ENCODE measurements at places on chromosomes 5 and 9. TPM values are rescaled to one million over a fixed set of nuclear protein-coding genes. Genes with fewer than 3 reads are reported as not detected.

DNA sequence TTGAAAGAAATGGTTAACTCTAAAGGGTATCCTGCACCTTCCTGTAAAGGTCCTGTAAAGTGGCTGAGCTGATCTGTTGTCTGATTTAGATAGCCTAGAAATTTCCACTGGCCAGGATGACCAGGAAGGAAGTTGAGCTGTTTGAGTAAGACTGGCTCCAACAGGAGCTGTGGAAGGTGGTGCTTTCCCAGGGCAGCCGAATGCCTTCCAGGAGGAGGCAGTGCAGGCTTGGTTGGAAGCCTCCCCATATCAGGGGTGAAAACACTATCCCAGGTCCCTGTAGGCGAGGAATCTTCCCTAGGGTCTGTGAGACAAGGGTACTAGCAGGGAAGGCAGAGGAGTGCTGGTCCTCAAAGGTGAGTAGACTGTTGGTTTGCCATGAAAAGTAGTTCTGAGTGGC lies 98.4 kb downstream of the LIX1 start:
- no peak for DNase-seq
- no peak overlapping the region for H3K27ac ChIP-seq
- H3K4me3 ChIP-seq: no peak overlapping the region
- H3K27me3 ChIP-seq: no peaks in the 10 kb centered on the region

The SLC22A4 gene
- total RNA-seq: 5.4 TPM

DNA sequence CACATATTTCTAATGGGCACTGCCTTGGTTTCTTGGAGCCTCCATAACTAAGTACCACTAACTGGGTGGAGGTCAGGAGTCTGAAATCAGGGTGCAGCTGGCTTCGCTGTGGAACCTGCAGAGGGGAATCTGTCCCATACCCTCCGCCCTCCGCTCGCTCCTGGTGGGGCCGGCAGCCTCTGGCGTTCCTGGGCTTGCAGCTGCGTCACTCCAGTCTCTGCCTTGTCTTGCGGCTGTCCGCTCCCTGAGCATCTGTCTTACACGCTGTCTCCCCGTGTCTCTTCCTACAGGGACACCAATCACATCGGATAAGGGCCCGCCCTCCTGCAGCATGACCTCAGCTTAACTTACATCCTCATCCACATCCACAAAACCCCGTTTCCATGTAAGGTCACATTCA lies 45.4 kb downstream of the NTNG2 start:
- H3K4me1 ChIP-seq: no peaks in the 10 kb centered on the region
- no peak for DNase-seq
- no peak overlapping the region for H3K27ac ChIP-seq

DNA sequence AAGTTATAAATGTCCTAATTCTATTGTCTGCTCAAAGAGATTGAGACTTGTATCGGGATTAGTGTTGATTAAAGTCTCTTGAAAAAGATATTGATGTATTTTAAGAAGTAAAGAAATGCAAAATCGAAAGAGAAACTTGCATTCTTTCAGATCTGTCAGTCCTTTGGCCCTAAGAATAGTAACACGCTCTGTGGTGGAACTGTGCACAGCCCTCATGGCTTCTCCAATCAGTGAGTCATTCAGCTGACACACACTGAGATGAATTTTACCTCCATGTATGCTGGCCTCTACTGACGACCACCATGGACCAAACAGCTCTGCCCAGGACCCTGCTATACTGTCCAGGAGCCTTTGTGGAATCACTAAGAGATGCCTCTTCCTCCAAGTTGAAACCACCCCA lies 232.4 kb downstream of the ESM1 start:
- H3K4me1 ChIP-seq: peaks cover 43% of the 10 kb centered on the region
- no peak overlapping the region for H3K27ac ChIP-seq

DNA sequence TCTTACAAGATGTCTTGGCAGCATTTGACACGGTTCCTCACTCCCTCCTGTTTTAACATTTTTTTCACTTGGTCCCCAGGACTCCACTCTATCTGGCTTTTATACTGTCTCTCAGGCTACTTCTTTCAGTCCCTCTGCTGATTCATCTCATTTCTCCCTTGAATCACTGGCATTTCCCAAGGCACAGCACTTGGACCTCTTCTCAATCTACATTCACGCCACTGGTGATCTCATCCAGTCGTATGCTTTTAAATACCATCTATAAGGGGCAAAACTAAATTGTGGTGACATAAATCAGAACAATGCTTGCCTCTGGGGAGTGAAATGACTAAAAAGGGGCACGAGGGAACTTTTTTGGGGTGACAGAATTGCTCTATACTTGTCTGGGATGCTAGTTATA lies 47.1 kb downstream of the MAPKAP1 start:
- DNase-seq: no peak
- peaks cover 1% of the 10 kb centered on the region for H3K36me3 ChIP-seq
- H3K27me3 ChIP-seq: no peaks in the 10 kb centered on the region
- peaks cover 34% of the 10 kb centered on the region for H3K4me1 ChIP-seq
- H3K27ac ChIP-seq: no peak overlapping the region
- H3K4me3 ChIP-seq: no peak overlapping the region

Measured in chondrocyte (in vitro differentiated cells).